ENCODE measurements at places on chromosomes 1 and 21.

DNA sequence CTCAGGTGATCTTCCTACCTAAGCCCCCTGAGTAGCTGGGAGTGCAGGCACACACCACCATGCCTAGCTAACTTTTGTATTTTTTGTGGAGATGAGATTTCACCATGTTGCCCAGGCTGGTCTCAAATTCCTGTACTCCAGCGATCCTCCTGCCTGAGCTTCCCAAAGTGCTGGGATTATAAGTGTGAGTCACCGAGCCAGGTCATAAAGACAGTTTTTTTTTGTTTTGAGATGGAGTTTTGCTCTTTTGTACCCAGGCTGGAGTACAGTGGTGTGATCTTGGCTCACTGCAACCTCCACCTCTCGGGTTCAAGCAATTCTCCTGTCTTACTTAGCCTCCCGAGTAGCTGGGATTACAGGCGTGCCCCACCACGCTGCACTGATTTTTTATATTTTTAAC is 42.1 kb downstream of the KIF1B start:
- no peak for DNase-seq

DNA sequence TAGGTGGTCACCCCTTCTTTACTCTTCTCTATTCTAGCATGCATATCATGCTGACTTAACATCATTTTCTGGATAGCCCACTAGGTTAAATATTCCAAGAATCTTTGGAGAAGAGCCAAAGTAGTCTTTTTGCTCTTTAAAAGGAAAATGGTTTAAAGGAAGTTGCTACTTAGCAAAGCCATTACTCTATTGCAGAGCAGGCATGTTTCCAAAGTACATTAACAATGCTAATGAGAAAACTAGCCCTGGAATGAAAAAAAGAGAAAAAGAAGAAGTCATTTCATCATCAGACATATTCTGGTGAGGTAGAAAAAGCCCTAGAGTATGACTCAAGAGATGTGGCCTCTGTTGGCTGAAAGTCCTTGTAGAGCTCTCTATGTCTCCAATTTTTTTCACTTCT is 74.0 kb downstream of the NUF2 start:
- DNase-seq, result no peak

GRCh38 chr1:239976130-239976968 is 115.3 kb upstream of the FMN2 start:
- DNase-seq, result peak; percentile 12

DNA sequence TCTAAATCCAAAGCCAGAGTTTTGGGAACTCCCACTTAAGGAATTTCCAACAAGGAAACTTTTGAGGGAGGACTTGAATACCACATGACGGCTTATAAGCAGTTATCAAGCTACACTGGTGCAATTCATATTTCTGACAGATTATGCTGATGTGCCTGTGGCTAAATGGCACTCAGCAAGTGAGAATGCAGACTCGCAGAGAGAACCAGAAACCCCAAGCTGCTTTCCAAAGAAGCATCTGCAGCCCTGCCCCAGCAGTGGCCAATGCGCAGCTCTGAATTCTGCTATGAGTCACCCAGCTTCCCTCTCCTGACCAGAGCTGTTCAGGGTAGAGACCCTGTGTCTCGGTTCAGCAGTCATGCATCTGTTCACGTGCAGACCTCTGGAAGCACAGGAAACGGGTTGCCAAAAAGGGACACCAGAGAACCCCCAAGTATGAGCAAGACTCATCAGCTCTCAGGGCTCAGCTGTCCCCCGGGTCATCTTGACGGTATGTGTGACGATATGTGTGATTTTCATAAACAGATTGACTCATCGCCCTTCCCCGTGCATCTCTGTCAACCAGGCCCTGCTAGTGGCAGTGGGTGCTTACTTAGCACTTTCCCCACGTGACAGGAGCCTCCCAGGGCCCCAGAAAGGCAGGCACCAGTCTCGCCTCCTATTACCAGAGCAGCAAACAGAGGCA is 76.3 kb downstream of the ITPKB start:
- DNase-seq, result peak; percentile 85

DNA sequence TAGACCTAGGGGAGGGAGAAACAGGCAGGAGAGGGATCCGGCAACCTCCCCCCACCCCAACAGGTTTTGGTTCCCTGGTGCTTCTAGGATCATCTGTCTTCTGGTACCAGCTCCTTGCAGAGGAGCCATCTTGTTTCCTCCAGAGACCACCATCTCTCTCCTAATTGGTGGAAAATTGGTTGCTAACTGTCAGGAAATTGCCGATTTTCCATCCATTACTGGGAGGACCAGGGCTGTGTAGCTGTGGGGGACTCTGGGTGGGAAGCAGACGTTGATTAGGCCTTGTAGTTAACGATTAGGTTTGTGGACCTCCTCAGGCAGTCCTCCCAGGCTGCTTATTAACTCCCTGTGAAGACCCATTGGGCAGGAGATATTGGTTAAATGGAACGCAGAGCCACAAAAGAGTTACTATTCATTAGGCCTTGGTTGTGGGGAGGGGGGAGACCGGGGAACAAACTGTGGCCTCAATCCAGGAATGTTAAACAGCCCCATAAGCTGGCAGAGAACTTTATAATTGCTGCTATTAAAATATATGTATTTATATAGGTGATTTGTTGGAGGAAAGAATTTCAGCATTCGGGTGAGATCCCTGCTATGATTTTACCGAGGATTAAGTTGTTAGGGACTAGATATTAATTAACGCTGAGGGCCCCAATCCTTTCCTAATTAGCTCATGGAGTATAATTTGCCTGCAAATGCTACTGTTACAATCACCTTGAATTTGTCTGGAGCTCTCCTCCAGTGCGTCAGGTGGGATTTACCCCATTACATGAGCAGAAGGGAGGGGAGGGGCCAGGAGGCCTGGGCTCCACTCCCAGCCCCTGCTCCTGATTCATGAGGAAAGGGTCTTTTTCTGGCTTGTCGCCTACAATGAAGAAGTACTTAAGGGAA is 61.2 kb upstream of the TRABD2B start:
- DNase-seq, result no peak

DNA sequence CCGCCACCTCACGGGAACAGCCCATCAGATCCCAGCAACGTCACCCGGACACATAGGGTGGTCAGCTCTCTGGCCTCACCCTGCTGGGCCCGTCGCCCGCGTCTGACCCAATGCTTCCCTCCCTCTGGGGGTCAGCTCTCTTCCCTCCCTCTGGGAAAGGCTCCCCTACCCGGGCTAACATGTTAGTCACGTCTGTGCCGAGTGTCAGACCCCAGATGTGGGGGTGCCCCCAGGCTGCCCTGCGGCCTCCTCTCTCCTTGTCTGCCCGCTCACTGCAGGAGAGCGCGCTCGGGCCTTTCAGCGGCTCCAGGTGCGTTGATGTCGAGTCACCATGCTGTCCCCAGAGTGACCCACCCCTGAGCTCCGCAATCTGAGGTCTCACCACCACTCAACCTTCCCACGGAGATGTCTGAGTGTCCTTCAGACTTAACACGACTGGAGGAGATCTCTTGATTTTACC is 34.3 kb downstream of the SLC37A1 start:
- DNase-seq, result no peak

DNA sequence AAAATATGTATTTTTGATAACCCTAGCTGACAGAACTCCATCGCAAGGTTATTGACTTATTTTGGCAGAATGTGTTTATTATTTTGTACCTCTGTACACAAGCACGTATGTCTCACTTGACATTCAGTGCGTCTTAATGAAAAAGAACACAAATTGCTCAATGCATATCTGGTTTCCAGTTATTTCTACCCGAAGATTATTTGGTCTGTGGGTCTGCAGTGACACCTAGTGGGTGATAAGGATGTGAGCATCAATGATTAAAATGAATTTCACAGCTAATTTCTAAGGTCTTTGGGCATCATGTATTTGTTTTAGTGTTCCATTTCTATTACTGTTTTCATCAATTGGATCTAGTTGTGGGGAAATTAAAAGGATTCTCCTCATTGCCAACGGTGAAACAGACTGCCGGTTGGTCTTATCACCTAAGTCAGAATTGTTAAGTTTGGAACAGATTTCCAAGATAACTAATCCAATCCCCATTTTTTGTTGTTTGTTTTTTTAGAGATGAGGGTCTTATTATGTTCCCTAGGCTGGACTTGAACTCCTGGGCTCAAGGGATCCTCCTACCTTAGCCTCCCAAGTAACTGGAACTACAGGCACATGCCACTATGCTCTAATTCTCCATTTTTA is 13.9 kb downstream of the DDX20 start:
- peak; percentile 45 for DNase-seq

DNA sequence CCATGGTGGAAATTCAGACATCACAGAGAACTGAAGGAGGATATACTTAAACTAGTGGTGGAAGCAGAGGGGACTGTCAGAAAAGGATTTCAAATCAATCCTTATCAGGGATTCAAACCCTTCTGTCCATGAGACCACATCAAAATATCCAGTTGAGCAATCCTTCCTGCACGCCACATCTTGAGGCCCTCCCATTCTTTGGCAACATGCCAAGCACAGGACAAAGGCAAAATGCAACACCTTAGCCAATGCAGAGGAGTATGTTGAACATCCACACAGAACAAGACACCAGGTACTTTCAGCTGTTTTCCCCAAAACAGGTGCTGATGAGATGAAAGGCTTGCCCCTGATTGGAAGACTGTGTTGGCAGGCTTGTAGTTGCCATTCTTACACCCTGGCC is 81.8 kb upstream of the PLXNA2 start:
- DNase-seq, result no peak

- DNase-seq, result no peak
These were observed 229.6 kb upstream of the KIAA0040 start for GRCh38 chr1:175422156-175422555.

- DNase-seq, result no peak
These were observed 690 bp downstream of the B3GALNT2 start for GRCh38 chr1:235503403-235504121.

DNA sequence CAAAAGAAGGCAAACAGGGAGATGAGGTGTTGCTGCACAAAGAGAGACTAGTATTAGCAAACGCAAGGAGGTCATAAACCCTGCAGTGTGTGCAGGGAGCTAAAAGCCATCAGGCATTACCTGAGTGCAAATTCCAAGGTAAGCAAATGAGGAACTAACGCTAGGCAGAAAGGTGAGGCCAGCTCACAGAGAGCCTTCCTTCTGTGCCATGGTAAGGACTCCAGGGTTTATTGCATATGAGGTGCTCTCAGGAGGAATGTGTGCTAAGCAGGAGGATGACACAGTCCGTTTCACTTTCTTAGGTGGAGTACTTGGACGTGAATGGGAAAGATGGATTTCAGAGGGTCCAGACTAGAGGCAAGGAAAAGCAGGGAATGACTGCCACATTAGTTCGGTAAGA is 44.6 kb upstream of the MYBPHL start:
- no peak for DNase-seq

GRCh38 chr1:149917571-149918144 is at the start of gene SV2A:
Gene SV2A (minus strand): TSS chr1:149917844. CDS start chr1:149913840, 4,004 bp downstream.
- DNase-seq, result peak; percentile 36

- no peak for DNase-seq
These were observed 36.7 kb downstream of the AGL start for GRCh38 chr1:99886841-99887240.

- DNase-seq, result no peak
These were observed 53.5 kb upstream of the BACH1 start for GRCh38 chr21:29245104-29245643.

DNA sequence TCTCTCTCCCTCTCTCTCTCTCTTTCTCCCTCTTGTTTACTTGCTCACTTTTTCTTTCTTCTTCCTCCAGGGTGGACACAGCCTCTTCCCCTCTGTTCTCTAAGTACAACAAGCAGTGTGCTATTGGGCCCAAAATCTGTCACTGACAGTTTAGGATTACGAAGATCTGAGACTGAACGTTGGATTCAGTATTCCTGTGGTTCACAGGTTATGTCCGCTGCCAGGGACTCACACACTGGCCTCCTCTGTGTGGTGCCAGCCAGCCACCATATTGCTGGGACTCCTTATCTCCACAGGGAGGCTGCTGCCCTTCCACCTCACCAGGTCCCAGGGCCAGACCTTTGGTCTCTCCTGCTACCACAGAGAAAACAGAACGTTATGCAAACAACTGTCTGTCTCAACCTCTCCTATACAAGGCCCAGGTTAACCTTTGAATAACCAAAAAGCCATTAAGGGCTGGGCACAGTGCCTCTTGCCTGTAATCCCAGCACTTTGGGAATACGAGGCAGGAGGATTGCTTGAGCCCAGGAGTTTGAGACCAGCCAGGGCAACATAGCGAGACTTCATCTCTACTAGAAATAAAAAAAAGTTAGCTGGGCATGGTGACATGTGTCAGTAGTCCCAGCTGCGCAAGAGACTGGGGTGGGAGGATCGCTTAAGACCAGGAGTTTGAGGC is 171.9 kb upstream of the RAB4A start:
- DNase-seq, result no peak

GRCh38 chr21:43211760-43212115 is 42.9 kb downstream of the CRYAA start:
- DNase-seq, result no peak

DNA sequence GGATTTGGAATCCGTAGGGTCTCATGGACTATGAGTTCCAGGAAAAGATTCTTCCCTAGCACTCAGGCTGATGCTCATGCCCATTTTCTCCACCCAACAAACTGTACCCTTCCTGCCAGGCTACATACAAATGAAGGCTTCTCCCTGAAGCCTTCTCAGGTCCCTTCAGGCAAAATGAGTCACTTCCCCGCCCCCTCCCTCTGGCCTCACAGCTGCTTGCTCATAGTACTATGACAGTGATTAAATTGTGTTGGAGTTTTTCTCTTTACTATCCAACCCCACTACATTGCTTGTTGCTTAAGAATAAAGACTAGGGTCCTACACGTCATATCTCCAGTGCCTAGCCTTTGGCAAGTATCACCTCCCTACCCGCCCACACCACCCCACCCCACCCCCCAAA is 207.6 kb upstream of the NFIA start:
- DNase-seq, result no peak
